Activated CD8-positive, alpha-beta memory T cell treated with anti-CD3 and anti-CD28 coated beads, Interleukin-2, amount 50 U/mL, for 48 hours (primary cell): ENCODE measurements at places on chromosomes 2 and 18.

GRCh38 chr2:242015108-242016065 lies 145.9 kb downstream of the RTP5 start:
- DNase-seq, result no peak

GRCh38 chr2:138779781-138780445 lies at the start of gene NXPH2:
Gene NXPH2 (minus strand): TSS chr2:138780390. CDS start chr2:138780241, 149 bp downstream.
- DNase-seq, result no peak

DNA sequence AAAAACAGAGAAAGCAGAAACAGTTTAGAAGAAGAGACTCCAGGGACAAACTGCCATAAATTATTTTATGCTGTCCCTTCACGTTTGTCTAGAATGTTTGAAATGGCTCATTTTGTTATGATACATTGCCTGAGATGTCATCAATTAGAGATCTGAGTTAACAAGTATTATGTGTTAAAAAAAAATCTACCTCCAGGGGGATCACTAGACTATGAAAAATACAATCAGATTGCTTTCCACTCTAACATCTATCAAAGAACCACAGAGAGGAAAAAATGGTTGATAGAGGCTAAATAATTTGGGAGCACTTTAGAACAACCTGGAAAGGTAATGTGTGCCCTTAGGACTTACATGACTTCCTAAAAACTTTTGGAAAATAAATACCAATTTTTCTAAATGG lies 103.8 kb upstream of the CCDC150 start:
- no peak for DNase-seq

DNA sequence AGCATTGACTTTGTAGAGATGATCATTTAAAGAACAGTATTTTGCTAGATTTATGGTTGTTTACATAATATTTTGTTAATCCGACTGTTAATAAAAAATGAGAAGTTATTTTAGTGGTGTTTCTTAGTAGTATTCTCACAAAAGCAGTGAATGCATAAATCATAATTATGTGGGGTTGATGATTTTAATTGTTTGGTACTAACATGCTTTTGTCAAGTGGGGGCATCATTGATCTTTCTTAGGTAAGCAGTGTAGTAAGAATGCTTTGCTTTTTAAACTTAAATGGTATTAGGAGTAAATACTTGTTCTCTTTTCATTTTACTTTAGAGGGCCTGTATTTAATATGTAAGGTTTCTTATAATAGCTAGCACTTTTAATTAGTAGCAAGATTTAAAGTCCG lies 109.2 kb upstream of the OTX1 start:
- DNase-seq, result no peak

GRCh38 chr2:184197413-184197812 lies 400.9 kb upstream of the ZNF804A start:
- DNase-seq, result no peak

DNA sequence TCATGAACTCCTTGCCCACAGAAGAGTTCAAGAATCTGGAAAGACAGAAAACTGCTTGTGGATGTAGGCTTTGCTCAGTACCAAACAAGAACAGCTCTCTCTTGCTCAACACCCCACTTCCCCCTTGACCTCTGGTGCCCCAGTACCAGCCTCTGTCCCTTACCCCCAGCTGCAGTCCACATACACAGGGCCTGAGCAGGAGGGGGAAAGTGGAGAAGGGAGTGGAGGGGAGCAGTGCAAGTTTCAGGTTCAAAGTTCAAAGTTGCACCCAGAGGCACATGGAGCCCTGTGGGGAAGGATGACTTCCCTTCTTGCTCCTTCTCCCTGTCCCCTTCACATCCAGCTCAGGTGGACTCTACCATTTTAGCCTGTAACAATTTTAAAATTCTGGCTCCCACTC lies 61.1 kb upstream of the LPIN2 start:
- DNase-seq, result no peak

DNA sequence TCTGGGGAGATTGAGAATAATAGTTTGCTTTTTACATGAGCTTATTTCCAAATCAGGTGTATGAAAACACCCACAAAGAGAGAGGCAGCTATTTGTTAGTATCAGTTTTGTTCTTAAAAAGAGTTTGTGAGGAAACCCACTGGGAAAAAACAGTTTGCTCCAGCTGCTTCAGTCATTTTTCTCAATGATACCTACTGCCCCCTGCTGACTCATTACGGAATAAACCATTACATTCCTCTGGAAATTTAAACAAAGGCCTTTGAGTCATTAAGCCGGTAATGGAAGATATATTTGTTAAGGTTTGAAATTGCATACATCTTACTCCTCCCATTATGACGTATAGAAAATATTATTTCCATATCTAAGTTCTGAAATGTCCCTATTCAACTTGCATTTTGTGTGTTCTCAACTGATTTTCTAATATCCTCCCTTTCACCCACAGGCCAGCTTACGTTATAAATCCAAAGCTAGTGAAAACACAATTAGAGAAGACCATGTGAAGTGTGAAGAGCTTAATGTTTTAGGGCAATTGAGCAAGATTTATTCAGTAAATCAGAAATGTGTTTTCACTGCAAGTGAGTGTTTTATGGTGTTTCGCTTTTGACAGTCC lies 761.6 kb downstream of the DSC3 start:
- no peak for DNase-seq

- peak; percentile 74 for DNase-seq
Observed at GRCh38 chr2:43221124-43221762, 5.2 kb downstream of the ZFP36L2 start.

- DNase-seq, result no peak
Observed at GRCh38 chr2:62998949-62999348, 51.7 kb upstream of the OTX1 start.

DNA sequence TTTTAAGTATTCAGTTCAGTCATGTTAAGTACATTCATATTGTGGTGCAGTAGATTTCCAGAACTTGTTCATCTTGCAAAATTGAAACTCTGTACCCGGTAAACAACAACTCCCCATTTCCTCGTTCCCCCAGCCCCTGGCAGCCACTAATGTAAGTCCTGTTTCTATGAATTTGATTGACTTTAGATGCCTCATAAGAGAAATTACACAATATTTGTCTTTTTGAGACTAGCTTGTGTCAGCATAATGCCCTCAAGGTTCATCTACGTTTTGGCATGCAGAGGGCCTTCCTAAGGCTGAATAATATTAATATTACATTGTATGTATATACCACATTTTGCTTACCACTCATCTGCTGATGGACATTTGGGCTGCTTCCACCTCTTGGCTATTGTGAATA lies 30.9 kb downstream of the METTL21A start:
- DNase-seq, result no peak

DNA sequence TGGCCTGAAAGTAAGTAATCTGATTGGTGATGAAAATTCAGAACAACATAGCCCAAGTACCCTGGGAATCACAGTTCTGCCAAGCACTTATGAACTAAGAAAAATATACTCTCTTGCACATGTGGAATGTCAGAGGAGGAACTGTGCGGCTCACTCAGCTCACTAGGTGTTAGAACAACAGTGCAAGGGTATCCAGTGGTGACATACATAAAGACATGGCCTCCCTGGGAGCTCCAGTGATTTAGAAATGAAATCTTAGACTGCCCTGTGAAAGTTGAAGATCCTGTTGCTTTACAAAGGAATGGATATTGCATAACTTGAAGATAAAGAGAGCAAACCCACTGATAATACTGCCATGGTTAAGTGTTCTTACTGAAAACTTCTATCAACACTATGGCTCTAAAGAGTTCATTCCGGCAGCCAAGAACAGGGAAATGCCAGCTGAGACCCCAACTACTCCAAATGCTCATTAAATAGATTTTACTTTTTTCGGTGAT lies 246.2 kb downstream of the ARHGAP15 start:
- no peak for DNase-seq

GRCh38 chr18:68391801-68392200 lies 323.1 kb downstream of the TMX3 start:
- DNase-seq, result no peak

- no peak for DNase-seq
Observed at GRCh38 chr2:159788253-159788652, 9.8 kb downstream of the CD302 start.

DNA sequence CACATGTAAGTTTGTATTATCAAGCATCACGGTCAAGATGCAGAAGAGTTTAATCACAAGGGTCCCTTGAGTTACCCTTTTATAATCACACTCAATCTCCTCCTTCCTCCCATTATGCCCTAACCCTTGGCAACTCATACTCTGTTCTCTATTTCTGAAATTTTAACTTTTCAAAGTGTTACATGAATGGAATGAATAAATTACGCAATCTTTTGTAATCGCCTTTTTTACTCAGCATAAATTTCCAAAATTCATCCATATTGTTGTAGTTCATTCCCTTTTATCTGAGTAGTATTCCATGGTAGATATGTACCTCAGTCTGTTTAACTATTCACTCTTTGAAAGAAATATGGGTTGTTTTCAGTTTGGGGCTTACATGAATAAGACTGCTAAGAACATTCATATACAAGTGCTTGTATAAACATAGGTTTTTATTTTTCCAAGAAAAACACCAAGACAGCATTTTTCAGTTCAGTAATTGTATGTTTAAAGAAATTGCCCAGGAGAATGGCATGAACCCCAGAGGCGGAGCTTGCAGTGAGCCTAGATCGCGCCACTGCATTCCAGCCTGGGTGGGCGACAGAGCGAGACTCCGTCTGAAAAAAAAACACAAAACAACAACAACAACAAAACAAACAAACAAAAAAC lies 430.9 kb upstream of the KCNH7 start:
- no peak for DNase-seq

DNA sequence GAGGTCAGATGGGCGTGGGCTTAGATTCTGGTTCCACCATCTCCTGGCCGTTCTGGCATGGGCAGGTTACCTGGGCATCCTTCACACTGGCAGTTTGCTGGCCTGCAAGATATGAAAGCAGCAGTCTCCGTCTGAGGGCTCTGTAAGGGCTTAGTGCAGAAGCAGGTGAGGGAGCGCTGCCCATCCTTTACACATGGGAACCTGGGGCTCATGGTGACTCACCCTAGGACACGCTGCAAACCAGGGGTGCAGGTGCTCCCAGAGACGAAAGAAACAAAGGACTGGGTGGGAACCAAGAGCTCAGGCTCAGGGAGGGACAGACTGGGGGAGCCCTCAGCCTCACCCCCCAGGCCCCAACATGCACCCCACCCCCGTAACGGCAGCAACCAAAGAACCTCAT lies 10.7 kb upstream of the ID2 start:
- no peak for DNase-seq

DNA sequence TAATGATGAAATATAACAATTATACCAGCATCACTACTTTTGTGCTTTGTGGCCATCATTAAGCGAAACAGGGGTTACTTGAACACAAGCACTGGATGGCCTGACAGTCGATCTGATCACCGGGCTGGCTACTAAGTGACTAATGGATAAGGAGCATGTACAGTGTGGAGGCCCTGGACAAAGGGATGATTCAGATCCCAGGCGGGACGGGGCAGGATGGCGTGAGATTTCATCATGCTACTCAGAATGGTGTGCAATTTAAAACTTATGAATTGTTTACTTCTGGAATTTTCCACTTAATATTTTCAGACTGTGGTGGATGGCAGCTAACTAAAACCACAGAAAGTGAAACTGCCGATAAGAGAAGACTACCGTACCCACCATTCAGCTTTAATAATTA lies 7.0 kb upstream of the CLIP4 start:
- no peak for DNase-seq

DNA sequence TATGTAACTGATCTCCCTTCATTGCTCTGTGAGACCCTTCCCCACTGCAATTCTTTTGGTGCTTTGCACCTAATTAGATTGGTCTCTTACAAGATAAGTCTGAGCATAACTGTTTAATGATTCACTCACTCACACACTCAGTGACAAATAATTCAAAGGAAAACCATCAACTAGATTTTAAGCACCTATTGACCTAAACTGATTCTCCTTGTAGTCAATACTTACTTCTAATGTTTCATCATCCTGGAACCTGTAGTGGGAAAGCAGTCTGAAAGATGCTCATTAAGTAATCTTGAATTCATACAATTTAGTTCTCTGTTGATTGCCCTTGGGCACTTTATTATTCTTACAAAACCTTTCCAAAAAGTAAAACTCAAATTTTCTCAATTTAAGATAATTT lies 74.3 kb upstream of the COL5A2 start:
- no peak for DNase-seq

DNA sequence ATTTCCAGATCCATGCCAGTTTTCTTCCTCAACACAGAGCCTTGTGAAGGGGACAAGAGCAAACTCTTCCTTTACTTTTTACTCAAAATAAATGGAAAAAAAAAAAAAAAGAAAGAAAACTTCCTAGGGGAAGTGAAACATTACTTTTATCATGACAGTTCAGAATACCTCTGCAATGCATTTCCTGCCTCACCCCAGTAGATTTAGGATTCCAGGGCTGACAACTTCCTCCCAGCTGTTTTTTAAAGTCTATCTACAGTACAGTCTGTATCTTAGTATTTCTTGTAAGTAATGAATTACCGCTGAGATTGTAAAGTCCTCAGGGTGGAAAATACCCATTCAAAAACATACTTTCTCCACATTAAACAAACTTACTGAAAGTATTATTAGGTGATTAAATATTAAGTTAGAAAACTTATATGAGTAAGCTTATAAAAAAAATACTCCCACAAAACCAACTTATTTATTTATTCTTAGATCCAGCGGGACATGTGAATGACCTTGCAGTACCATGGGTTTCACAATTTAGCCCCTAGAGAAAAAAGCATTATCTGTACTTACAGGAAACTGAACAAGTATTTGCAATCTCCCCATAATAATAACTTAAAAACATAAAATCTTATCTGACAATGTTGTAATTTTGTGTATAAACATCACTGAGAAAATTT lies 117.7 kb downstream of the RBMS1 start:
- no peak for DNase-seq

DNA sequence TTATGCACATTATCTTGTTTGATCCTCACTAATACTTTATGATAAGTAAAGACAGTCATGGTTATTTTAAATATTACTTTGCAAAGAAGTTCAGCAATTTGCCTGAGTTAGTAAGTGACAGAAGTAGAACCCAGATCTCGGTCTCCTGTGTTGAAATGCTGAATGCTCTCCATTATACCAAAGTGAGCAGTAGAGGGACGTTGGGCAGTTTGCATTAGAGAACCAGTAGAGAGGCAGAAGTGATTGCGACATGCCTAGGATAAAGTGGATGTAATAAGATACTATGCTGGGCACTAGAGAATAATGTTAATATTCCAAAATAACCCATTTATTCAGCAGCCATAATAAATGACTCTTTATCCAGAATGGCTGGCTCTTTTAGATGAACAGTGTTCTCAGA lies 201.0 kb downstream of the PMAIP1 start:
- no peak for DNase-seq

GRCh38 chr2:237627441-237628246 lies at the start of gene LRRFIP1:
Gene LRRFIP1 (plus strand): TSS chr2:237627587. CDS start chr2:237627645, 58 bp downstream.
- DNase-seq, result no peak

- no peak for DNase-seq
Observed at GRCh38 chr2:85819811-85820510, 66.2 kb downstream of the ATOH8 start.

GRCh38 chr2:175036582-175037018 lies 31.4 kb upstream of the CHN1 start:
- DNase-seq, result no peak

DNA sequence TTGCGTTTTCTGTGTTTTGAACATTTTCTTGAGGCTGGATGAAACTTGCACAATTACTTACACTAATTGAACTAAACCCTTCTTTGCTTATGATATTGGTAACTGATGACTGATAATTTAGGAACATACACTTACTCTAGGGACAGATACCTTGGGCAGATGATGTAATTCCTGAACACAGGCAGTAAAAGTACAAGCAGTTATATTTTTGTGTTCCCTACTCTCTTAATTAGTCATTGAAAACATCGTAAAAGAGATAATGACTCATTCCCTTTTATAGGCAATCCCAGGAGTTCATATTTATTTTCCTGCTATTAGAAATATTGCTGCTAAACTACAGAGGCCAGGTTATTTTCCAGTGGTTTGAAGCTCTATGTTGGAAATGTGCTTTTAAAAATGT lies 46.4 kb downstream of the CCDC85A start:
- DNase-seq, result no peak

- DNase-seq, result no peak
Observed at GRCh38 chr2:101265893-101266499, 13.3 kb downstream of the CNOT11 start.
